Islet precursor cell (in vitro differentiated cells): ENCODE measurements at places on chromosomes 3 and 15.
A peak's percentile ranks its signal among the peaks of the same experiment; 100 is the strongest.

- no peak for DNase-seq
These were observed 105.5 kb downstream of the PLD1 start for GRCh38 chr3:171704814-171705213.

DNA sequence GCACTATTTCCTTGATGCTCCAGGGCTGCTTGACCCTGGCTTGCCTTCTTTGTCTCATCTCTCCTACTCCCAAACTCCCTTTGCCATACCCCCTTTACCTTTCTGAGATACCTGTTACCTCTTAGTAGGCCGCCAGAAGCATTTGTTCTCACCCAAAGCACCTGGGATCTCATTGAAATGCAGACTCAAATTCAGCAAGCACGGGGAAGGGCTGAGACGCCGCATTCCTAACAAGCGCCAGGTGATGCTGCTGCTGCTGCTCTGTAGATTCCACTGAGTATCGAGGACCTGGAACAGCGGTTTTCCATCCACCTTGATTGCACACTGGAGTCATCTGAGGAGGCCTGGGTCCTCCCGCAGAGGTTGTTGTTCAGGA, 91.8 kb downstream of the TMEM266 start:
- peak; percentile 66 for DNase-seq

- DNase-seq: no peak
These were observed 93.7 kb upstream of the MBNL1 start for GRCh38 chr3:152174876-152175527.

- DNase-seq: no peak
These were observed 3.2 kb downstream of the SENP7 start for GRCh38 chr3:101509811-101510210.

- DNase-seq: no peak
These were observed 593.3 kb downstream of the UNC13C start for GRCh38 chr15:54571576-54571975.

GRCh38 chr3:74661672-74662071, 47.2 kb upstream of the CNTN3 start:
- DNase-seq: no peak

- no peak for DNase-seq
These were observed 65.8 kb downstream of the DTWD1 start for GRCh38 chr15:49686599-49686998.

DNA sequence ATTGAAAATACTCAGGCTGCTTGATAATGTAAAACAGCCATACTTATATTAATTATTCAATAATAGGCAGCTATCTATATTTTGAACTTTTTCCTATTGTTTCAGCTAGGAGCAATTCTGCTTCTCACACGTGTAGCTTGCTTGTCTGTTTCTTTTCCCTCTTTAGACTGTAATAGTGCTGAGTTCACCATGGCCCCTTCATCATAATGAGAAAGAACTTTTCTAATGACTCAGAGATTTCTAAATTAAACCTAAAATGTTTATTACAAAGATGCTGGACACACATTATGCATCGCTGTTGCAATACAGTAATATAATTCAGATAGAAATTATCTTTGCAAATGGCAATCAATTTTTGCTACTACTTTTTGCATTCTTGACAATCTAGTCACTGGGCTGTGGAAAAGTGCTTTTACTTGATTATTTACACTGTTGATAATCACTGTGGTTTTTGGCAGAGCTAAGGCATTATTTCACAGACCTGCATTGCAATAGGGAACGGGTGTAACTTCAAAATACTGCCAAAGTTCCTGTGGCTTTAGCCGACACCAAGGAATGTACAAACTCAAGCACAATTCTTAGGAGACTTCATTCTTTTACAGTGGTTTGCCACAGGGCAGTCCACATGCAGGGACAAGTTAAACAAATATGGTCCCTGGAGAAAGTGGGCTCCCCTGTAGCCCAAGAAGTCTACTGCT, 281.0 kb upstream of the TBL1XR1 start:
- DNase-seq: peak; percentile 77

DNA sequence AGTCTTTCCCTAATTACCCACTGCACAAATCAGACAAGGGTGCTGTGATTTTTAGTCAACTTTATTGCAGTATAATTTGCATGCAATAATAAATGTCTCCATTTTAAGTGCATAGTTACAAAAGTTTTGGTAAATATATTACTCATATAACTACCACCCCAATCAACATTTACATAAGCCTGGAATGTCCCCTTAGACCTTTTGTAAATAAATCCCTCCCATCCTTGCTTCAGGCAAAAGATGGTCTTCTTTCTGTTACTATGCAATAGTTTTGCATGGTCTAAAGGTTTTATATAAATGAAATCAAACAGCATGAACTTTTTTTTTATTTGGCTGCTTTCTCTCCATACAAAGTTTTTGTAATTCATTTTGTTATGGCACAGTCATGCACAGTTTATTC, 235.4 kb downstream of the PYDC2 start:
- no peak for DNase-seq

GRCh38 chr3:51477360-51477711, 22.5 kb downstream of the DCAF1 start:
- no peak for DNase-seq

DNA sequence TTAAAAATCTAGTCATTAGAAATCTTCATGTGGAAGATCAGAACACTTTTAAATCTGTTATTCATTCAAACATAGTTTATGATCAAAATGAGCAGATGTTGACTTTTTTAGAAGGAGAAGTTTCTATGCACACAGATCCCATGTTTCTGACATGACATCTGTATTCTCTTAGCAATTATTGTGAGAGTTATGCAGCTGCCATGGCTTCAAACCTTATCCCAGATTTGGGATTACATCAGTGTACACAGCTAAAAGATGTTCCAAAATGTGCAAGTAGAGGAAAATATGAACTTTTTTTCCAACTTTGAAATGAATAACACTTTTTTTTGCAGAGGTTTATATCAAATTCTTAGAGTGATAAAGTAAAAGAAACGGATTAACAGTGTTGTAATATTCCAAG, 1166.9 kb downstream of the ZPLD1 start:
- DNase-seq: no peak

GRCh38 chr3:8303466-8303865, 198.2 kb upstream of the LMCD1 start:
- DNase-seq: no peak

DNA sequence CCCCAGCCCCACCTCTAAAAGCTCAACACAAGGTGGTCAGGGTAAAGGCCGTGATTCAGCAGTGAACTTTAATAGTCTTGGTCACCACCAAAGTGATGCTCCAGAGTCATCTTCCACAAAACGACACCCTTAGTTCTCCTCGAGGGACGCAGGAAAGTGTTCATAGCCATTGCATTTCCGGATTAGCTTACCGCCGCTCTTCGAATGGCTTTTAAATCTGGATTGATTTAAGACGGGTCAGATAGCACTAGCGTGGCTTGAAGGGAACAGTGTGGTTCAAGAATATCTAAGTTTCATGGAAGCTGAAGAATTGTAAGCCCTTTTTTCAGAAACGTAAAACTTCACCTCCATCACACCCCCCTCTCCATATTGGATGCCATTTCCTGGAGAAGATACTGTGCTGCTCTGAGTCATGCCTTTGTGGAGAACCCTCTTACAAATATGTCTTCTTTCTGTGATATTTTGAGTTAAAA, 829 bp downstream of the RNF7 start:
- DNase-seq: no peak

GRCh38 chr3:185995352-185995751, 57.5 kb upstream of the TRA2B start:
- DNase-seq: no peak

- DNase-seq: peak; percentile 68
These were observed 32.2 kb upstream of the DPPA4 start for GRCh38 chr3:109369510-109369909.

GRCh38 chr3:188197388-188197847, 43.5 kb downstream of the LPP start:
- peak; percentile 97 for DNase-seq

GRCh38 chr3:126463521-126463920, 12.2 kb downstream of the ZXDC start:
- no peak for DNase-seq

GRCh38 chr3:74613060-74613459, 1.4 kb downstream of the CNTN3 start:
- DNase-seq: no peak
